HS-27A (cell line): ENCODE measurements at places on chromosomes 5 and 9.
A peak's percentile ranks its signal among the peaks of the same experiment; 100 is the strongest.

GRCh38 chr9:1261879-1262766 is 212.0 kb downstream of the DMRT2 start:
- no peak for DNase-seq

DNA sequence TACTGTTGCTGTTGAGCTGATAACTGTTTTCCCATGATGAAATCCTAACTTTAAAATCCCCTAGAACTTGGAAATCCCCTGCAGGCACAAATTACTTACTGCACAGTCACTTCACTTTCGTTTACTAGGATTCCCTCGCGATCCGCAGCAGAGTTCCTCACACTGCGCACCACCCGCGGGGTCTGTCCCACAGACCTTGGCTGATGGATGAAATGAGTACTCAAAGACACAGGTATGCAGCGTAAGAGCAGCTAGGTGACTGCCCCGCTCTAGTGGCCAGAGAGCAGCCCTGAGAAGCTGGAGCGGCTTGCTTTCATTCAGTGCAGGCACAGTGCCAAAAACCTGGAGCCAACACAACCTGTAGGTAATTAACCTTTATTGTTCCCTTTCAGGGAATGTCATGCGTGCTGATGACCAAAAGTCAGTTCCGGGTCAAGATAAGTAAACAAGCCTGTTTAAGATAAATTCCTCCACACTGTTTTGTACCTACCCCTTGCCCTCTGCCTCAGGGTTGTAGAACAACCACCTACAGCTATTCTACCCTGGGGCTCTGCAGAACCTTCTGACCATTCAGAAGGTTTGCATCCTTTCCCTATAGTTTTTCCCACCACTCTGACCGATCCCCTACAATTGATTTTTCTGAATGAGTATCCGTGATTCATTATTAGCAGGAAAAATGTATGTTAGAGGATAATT is 191.2 kb downstream of the CDH9 start:
- no peak for DNase-seq

DNA sequence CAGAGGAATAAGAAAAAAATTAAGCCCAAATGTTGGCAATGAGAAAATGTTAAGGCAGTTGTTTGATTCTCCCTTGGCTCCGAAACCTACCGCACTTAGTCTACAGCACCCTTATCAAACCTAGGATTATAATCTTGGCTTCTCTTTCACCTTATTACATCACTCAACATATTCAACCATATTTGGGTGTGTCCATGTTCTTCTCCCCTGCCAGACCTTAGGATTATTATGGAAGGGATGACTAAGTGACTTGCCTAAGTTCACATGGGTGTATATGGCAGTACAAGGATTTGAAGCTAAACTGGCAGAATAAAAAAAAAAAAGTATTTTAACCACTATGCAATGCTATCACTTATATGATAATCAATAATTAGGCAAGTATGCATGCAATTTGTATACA is 76.4 kb downstream of the PLK2 start:
- no peak for DNase-seq

- DNase-seq, result no peak
These were observed 65.2 kb upstream of the ADRA1B start for GRCh38 chr5:159851053-159851452.

GRCh38 chr5:50574121-50574520 is 92.3 kb upstream of the PARP8 start:
- no peak for DNase-seq

- no peak for DNase-seq
These were observed 330.8 kb downstream of the KDM4C start for GRCh38 chr9:7088611-7089010.

- DNase-seq, result peak; percentile 56
These were observed at the start of gene TUSC1 for GRCh38 chr9:25678147-25678666. Gene TUSC1, minus strand, starts transcription at chr9:25678444. Its CDS starts 132 bp downstream, at chr9:25678312.

DNA sequence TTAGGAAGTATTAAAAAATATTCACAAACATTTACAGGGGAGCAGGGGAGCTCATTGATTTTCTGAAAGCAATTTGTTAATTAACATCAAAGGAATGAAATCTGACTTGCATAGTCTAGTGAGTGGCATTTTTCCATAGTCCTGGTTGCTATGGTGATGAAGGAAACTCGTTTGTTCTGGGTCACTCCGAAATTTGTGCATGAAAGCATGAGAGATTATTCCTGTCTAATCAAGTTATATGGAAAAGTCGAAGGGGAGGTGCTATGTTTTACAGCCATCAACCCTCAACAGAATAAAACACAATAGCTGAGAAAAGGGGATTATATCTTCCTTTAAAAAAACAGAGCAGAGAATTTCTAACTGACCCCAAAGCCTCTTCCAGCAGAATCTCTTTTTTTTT is 1495.7 kb upstream of the WWC1 start:
- no peak for DNase-seq

GRCh38 chr9:109095321-109095720 is 24.4 kb downstream of the TMEM245 start:
- DNase-seq, result no peak

DNA sequence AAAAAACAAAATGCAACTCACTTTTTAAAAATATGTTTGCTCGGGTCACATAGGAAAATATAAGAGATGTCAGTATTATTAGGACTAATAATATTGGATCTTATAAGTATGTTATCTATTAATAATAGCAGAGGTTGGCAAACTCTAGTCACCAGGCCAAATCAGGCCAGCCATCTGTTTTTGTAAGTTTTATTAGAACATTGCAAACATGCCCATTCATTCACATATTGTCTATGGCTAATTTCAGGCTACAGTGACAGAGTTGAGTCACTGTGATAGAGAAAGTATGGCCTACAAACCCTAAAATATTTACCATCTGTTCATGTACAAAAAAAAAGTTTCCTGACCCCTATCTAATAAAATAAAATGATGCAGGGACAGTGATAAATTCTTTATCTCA is 97.7 kb upstream of the CDH6 start:
- no peak for DNase-seq

DNA sequence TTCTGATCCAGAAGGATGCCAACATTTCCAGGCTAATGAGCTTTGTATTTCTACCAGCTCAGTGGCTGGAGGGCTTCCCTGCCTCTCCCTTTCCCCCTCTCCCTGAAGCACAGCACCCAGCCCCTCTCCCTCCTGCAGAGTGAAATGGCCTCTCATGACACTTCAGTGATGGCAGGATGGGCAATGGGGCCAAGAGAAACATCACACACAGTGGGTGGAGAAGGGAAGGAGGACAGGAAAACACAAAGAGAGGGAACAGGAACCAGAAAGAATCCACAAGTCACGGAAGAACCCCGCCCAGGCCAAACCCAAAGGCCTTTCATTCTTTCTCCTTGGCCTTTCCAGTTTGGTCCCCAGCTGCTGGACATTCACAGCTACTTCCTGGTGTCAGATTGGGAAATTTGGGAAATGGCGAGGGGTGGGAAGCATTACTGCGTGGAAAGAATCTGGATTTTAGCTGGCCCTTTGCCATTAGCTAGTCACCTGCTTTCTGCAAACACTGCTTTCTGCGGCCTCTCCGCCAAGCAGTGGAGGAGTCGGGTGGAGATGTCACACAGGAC is 82.6 kb downstream of the GLDC start:
- DNase-seq, result no peak

GRCh38 chr9:22425551-22425950 is 21.1 kb upstream of the DMRTA1 start:
- DNase-seq, result no peak

- DNase-seq, result no peak
These were observed 517.6 kb downstream of the BNC2 start for GRCh38 chr9:16352791-16353401.

GRCh38 chr5:141969783-141970771 is 1.2 kb downstream of the RNF14 start:
- DNase-seq, result no peak

DNA sequence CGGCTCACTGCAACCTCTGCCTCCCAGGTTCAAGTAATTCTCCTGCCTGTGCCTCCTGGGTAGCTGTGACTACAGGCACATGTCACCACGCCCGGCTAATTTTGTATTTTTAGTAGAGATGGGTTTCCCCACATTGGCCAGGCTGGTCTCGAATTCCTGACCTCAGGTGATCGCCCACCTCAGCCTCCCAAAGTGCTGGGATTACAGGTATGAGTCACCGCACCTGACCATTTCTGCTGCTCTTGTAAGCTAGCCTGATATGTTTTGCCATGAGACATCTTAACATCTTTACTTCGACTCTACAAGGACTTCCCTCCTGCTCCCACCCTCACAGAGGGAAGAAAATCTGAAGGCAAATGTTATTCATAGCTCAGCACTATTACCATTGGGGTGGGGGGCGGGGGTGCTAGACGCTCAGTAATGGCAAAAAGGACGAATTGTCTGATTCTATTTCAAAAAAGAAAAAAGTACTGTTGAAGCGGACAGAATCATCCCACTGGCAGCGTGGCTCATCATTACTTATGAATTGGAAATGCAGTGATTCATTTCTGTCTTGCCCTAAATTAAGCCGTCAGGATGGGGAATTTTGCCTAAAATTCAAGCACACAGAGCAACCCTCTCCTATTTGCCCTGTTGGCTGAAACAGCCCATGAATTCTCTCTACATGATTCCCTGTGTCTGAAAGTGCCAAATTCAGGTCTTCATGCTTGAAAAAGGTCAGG is 46.4 kb upstream of the WWC1 start:
- no peak for DNase-seq

DNA sequence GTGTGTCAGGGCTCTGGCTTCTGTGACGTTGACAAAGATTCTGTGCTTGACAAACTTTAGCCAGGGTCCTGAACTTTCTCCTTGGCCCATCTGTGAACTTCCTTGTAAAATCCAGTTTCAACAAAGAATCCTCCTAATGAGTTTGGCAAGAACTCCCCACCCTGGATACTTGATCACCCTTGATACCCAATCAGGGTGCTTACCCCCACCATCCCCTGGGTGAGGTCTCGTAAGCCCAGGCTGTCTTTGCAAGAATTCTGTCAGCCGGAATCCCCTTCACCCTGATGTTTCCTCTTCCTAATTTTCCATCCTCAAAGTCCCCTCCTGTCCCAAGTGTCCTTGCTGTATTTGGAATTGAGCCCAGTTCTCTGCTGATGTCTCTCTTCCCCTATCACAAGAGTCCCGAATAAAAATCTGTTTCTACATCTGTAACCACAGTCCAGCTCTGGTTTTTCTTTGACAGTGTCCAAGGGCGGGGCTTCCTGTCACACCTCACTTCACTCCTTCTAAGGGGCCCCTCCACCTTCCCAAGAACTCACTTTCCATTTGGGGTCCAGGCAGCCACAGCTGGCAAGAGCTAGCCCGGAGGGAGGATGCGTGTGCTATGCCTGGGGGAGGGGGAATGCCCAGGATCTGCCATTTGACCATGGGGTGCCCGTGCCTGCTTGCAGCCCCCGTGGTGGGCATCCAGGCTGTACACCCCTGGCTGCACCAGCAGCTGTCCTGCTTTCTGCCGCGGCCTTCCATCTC is 2.7 kb upstream of the CARD19 start:
- no peak for DNase-seq

GRCh38 chr9:130633336-130634190 is 30.8 kb upstream of the PRDM12 start:
- DNase-seq, result no peak

GRCh38 chr5:144857454-144857853 is 686.8 kb downstream of the KCTD16 start:
- DNase-seq, result no peak

- no peak for DNase-seq
These were observed 1.9 kb downstream of the TEX53 start for GRCh38 chr9:114655689-114656088.

GRCh38 chr5:16976625-16977008 is 40.5 kb upstream of the MYO10 start:
- DNase-seq, result no peak

- DNase-seq, result no peak
These were observed 411 bp upstream of the NDUFS4 start for GRCh38 chr5:53560028-53560427.

- DNase-seq, result peak; percentile 79
These were observed 398.1 kb downstream of the EBF1 start for GRCh38 chr5:158701406-158702177.

GRCh38 chr9:78972303-78972999 is 599.3 kb upstream of the TLE4 start:
- DNase-seq, result no peak

DNA sequence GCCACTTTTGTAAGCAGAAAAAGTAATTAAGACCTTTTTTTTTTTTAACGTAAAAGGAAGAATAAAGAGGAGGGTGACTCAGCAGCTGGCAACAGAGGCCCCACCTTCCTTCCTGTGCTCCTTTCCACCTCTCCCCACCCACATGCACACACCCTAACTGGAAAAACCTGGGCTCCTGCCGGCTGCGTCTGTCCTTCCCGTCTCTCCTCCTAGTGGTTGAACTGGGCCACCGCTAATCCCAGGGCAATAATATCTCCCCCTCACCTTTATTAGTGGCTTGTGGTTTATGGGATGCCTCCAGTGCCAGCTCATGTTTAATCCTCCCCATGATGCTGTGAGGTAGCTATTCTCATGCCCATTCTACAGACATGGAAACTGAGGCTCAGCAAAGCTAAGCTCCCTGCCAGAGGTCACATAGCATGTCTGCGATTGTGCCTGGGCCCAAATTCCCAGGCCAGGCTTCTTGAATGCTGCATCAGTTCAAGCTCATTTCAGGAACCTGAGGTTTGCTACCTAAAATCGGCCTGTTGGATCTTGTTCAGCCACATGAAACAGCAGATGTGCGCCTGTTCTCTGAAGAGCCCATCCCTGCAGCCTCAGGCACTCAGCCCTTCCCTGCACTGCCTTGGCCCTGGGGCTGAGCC is 60.9 kb upstream of the IL17B start:
- no peak for DNase-seq

- DNase-seq, result no peak
These were observed 13.1 kb downstream of the ARHGEF37 start for GRCh38 chr5:149594206-149594895.

GRCh38 chr5:160516696-160517530 is 95.3 kb downstream of the PTTG1 start:
- DNase-seq, result no peak

- no peak for DNase-seq
These were observed 766.4 kb downstream of the PRELID2 start for GRCh38 chr5:145068721-145069120.

DNA sequence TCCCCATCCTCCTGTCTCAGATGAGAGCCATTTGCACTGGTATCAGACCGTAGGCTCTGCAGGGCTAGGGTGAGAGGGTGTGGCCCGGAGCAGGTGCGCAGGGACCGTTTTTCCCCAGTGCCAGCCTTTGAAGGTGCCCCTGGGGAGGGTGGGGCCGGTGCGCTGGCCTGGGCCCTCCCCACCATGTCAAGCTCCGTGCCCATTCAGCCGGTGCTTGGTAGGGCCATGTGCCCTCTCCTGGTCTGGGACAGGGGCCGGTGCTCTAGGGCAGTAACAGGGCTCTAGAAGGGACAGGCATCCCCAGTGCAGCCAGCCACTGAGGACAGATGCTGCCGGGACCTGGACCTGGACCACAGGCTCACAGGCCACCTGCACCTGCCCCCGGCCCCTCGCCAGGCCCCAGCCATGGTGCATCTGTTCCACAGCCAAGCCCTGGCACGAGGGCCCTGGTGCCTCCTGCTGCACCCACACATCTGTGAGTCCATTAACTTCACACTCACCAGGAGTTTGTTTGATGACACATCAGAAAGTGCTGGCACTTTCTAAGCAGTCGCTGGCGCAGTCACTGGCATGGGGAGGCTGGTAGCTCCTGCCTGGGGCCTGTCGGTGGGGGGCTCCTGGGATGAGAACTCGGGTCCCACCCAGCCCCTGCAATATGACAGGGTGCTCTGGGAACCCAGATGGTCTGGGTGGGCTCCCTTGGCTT is 5.0 kb upstream of the QRFP start:
- no peak for DNase-seq

GRCh38 chr5:133889271-133889905 is 79.0 kb downstream of the C5orf15 start:
- no peak for DNase-seq

- DNase-seq, result no peak
These were observed 61.0 kb downstream of the TRIO start for GRCh38 chr5:14204011-14204670.

GRCh38 chr5:58286741-58287140 is 173.1 kb downstream of the PLK2 start:
- no peak for DNase-seq
